ENCODE measurements at places on chromosomes 4 and X.

- no peak for DNase-seq
Measured at GRCh38 chr4:150679765-150680343, 97.9 kb downstream of the MAB21L2 start.

DNA sequence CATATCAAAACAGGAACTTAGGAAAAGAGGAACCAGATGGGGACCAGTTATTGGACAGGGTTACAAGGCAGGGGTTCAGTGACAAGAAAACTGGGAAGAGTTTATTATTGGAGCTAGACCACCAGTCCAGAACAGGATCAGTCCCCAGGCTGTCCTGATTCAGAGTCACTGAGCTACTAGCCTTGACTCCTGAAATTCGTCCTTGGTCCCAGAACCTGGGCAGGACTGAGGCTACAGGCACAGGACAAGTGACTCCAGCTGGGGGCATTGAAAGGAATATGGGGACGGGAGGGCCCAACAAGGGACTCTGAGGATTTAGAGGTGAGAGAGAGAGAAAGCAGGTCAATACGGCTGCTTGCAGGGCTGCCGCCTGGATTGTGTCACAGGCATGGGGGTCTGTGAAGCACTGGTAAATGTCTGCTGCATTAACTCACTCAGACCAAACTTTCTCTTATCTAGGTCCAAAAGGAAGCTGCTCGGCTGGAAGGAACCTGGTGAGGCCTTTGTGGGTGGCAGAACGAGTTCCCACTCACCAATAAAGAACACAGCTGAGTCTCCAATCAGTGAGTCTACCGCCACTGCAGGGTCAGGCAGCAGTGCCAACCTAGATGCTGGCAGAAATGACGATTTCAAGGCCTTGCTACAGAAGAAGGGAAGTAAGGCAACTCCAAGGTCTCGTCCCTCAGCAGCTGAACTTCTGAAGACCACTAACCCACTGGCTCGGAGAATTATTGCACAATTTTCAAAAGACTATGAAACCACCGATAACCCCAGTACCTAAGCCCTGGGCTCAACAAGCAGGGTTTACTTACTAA is 11.3 kb upstream of the RTL5 start:
- no peak for DNase-seq

DNA sequence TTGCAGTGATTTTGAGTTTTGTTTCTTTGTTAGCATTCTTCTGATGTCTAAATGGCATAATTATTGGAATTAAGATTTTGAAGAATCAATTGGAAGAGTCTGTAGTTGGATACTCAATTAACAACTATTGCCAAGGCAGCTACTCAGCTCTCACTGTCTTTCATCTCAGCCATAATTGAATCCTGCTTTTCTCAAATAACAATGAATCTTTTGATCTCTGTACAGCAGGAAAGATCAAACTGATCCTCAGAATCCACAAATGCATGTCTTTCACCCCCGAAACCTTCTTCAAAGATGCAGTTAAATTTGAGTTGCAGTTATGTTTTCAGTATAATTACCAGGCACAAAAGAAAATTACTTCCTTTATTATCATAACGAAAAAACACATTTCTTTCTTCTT is 86.2 kb downstream of the MAD2L1 start:
- DNase-seq = no peak

DNA sequence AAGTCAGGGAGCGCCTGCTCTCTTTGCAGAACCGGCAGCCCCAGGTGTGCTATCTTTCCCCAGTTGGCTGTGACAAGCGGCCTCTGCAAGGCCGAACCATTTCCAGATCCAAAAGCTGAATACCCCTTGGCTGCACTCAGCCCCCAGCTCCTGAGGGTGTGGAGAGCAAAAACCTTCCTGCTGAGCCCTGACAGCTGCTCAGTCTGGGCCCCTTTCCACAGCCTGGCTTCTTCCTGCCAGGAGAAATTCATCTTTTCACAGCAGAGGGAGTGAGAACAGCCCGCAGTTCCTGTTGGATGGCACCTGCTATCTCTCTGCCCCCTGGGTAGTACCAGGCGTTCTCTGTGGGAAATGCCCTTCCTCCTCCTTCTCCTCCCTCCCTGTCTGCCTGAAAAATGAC is 78.4 kb downstream of the DRD5 start:
- DNase-seq = no peak

GRCh38 chrX:154748712-154749339 is 2.1 kb downstream of the GAB3 start:
- DNase-seq = peak; percentile 70

DNA sequence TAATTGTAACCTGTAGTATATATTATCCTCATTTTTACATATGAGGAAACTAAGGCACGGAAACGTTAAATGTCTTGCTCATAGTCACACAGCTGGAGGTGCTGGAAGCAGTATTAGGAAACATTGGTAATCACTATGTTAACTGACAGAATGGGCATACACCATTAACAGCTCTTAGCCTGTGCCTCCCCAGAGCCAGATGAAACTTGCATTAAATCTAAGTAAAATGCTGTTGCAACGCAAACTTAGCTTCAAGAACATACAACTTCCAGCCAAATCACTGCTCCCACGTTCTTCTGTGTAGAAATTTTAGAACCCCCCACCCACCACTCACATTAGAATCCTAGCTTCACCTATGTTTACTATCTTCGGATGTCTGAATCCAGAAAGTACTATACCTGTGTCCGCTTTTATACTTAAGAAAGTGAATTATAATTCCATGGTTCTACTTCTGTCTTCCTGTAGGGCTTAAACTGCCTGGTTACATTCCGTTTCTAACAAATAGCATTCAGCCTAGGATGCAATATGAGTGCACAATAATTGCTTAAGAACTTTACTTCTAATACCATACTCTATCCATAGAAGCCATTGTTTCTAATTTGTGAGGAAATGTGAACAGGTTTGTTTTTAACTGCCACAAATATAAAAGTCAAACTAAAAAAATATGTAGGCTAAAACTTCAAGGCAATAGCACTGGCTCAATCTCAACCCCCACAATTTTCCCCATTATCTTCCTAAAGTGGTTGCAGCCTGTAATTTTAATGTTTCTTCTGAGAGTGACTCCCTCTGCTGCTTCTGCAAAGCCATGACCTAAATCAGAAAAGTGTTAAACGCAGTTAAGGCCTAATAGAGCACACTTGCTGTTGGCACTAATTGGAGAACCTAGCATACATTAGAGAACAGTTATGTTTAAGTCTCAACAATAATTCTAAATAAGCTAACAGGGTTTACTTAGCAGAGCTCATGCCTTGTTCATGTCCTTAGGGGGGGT is 4.4 kb downstream of the UNC5C start:
- no peak for DNase-seq

GRCh38 chr4:52574036-52574435 is 85.1 kb downstream of the USP46 start:
- no peak for DNase-seq

GRCh38 chr4:65696436-65696835 is 26.1 kb upstream of the EPHA5 start:
- DNase-seq = no peak

DNA sequence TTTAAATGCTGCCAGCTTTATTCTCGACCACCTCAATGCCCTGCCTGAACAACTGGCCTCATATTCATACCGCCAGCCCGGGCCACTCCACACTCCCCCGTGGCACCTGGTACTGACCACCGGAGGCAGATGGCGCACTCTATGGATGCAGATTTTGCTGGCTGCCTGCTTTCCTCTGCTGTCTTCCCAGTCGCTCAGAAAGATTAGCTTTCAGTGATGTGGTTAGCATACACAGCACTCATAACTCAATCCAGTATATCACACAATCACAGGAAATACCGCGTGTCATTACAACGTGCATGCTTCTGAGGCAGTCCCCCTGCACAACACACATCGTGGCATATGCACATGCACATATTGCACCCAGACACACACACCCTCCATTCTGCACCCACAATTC is 147.2 kb upstream of the BCOR start:
- DNase-seq = no peak

DNA sequence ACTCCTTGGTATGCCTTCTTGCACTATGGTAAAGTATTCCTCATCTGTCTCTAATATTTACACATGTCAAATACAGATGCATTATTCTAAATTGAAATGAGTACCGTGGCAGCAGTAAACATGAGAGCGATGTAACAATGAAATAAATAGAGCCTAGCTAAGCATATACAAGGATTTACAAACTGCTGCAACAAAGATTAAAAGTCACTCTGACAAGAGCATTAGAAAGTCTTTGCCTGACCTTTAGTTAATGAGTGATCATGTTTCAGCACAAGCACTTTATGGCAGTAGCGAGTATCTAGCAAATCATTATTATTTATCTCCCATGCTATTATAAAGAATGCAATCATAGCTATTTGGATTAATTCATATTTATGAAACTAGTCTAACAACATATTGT is 547.0 kb upstream of the NDST4 start:
- no peak for DNase-seq

- DNase-seq = no peak
Measured at GRCh38 chr4:25002681-25003080, 28.1 kb downstream of the LGI2 start.

GRCh38 chrX:15072880-15073279 is 197.0 kb downstream of the ASB9 start:
- no peak for DNase-seq

All from activated effector memory CD4-positive, alpha-beta T cell treated with anti-CD3 and anti-CD28 coated beads, Interleukin-2, amount 50 U/mL, for 16 hours (primary cell).